ENCODE measurements at places on chromosomes 3 and 15.

GRCh38 chr3:36868614-36869436 is 76.0 kb downstream of the TRANK1 start:
- peak; percentile 51 for DNase-seq

DNA sequence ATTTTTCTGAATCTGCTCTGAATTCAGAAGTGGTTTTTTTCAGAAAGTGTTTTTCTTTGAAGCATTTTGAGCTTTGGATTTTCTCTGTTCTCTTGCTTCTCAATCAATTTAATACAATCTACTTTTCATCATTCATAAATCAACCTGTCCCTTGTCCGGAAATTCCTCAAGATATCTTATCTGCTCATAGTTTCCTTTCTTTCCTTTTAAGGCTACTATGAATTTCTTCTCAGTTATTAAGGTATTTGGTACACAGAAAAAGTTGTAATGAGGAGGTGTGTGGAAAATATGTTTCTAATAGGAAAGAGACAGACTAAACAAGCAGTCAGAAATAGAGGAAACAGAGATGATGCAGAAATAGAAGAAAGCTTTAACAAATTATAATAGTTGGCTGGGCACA is 14.4 kb downstream of the CGGBP1 start:
- DNase-seq, result no peak

- no peak for DNase-seq
Observed at GRCh38 chr3:101193957-101194356, 126.4 kb downstream of the IMPG2 start.

DNA sequence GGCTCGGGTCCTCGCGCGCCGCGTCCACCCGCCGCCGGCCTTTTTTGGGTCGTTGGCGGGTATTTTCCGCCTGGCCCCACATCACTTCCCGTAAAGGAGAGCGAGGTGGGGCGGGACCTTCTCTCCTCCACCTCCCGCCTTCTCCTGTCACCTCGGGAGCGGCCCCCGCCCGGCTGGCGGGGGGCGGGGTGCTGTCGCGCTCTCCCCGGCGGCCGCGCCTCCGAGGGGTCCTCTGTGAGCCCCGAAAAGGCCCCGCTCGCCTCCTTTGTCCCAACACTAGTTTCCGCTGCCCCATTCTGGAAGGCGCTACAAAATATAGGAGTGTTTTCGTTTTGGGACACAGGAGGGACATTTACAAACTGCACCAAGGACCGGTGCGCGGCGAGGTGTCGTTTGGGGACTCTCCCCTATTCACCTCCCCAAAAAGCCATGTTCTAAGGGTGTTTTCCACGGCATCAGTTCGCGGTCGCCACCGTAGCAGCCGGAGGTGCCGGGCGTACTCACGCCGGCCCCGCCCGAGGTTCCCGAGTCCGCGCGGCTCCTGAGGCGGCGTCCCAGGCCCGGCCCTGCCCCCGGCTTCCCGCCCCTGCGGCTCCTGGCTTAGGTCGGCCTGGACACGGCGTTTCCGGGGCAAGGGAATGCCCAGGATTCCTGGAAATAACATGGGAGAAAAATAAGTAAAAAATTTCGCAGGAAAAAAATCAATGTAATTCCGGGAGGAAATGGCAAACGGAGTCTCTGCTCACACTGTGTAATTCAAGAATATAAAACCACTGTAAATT is at the start of gene RAB27A:
RAB27A (minus strand) TSS at position 68 of the 782 bp plus-strand sequence. CDS start 54,879 bp downstream, outside the sequence.
- DNase-seq, result peak; percentile 66

DNA sequence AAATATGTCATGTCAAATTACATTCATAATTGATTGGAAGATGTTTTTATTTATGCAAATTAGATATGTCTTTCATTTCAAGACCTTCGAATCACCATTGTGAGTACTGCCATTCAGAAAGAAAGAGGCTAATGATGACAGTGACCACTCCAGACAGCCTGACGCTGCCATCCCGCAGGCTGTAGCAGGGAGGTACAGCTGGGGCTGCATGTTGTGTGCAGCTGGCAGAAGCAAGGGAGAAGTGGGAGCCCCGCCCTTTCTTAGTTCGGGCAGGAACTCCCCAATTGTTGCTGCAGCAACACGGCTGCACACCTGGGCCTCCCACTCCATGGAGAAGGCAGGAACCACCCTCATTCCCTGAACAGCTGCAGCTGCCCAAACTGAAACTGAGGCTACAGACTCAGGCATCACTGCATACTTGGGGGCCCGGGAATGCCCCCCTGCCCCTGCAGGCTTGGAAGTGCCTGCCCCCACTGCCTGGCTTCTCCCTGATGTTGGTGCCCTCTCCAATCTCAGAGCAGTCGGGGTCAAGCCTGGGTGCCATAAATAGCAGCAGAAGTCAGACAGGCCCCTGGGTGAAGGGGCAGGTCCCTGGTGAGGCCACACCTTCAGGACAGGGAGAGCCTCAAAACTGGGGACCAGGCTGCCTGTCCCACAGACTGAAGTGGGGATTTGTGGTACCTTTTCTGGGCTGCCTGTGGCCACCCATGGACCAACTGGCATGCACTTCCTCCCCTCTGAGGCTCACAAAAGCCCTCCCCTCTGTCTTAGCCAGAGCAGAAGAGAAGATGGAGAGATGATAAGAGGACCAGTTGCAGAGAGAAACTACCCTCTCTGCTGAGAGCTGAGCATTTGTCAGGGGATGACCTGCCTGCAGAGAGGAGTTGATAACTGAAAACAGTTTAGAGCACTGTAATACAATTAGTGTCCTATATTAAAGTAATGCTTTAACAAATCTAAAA is 964.6 kb downstream of the SI start:
- DNase-seq, result no peak

DNA sequence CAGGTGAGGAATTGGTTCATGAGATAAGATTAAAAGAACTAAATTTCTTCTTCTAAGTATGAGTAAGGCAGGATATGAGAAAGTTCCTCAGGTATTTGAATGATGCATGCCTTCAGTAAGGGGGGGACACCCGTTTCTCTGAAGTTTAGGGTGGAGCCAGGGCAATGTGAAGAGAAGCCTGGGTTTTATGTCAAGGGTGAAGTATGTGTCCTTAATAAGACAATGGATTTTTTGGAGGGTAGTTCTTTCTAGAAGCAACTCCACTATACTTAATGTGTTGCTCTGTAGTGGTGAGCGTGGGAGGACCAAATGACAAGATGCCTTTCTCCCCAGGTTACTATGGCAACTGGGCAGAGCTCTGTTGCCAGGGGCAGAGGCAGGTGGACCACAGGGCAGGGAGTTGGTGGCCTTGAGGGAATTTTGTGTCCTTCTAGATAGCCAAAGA is 44.0 kb downstream of the PHLDB2 start:
- DNase-seq, result no peak
